Natural killer cell (primary cell): ENCODE measurements at places on chromosomes 3 and 15. TPM values are rescaled to one million over a fixed set of nuclear protein-coding genes. Genes with fewer than 3 reads are reported as not detected.

Gene C15orf62
- 1.4 TPM for total RNA-seq

Gene MAP4
- total RNA-seq: 74.5 TPM

Gene DISP2
- 0.26 TPM for total RNA-seq

Gene MITF
- 1.5 TPM for total RNA-seq

Gene MYZAP
- total RNA-seq: not detected

Gene SLC28A1
- not detected for total RNA-seq

Gene MESP2
- not detected for total RNA-seq

Gene MAN2C1
- 476 TPM for total RNA-seq

Gene GPR149
- total RNA-seq: not detected

Gene MYRIP
- total RNA-seq: not detected

Gene RPP25
- 0.50 TPM for total RNA-seq

DNA sequence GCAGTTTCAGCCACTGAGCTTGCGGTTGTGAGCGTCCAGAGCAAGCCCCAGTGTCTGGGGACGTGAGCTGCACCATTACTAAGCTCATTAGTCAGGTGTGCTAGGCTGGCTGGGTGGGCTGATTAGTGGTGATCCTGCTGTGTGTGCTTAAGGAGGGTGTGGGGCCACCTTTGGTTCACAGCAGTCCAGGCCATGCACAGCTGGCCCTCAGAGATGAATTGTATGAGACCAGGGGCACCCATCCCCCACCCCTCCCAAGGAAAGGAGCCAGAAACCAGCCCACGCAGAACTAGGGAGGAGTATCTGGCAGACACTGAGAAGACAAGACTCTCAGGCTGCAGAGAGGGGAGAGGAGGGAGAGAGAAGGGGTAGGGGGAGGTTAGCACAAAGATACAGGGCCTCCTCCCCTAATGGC is 3.8 kb downstream of the TYRO3 start:
- H3K27me3 ChIP-seq: peaks cover 23% of the 10 kb centered on the region
- peaks cover 17% of the 10 kb centered on the region for H3K4me1 ChIP-seq
- no peak overlapping the region for H3K4me3 ChIP-seq
- DNase-seq: no peak
- H3K27ac ChIP-seq: no peak overlapping the region

DNA sequence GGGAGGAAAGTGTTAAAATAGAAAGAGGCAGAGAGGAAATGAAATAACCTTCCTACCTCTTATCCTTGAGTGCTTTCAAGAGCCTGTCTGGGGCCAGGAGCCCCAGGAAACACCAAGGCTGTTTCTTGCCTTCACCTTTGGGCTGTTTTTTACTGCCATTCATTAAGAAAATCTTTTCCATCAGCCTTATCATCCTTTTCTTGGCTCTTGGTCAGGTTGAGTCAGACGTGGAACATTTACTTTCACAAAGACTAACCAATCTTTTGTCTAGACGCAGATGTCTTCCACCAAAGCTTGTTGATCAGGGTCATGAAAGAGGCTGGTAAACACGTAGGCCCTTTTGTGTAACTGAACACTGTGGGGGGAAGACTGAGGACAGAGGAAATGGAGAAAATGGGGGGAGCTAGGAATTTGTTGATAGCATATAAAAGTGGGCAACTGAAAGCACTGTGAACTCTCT is 151.0 kb upstream of the THBS1 start:
- no peak for DNase-seq
- H3K27ac ChIP-seq: no peak overlapping the region
- H3K36me3 ChIP-seq: no peaks in the 10 kb centered on the region

- H3K4me1 ChIP-seq: no peaks in the 10 kb centered on the region
- H3K27ac ChIP-seq: no peak overlapping the region
- no peak for DNase-seq
- H3K27me3 ChIP-seq: no peaks in the 10 kb centered on the region
Observed at GRCh38 chr15:69843900-69844304, 253.8 kb downstream of the TLE3 start.

DNA sequence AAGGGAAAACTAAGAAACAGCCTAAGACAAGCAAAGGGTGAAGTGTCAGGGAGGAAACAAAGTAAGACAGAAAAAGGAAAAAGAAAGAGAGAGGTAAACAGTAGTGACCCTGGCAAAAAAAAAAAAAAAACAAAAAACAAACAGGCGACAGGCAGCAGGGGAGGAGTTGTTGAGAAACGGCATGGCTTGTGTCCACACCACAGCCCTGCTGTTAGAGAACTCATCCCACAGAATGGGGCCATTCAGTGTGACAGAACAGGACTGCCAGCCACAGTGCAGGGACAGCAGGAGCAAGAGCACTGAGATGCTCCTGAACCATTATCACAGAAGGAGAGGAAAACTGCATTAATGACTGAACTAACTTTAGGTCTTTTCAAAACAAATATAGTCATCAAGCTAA is 29.7 kb downstream of the MECOM start:
- H3K27ac ChIP-seq: no peak overlapping the region
- no peaks in the 10 kb centered on the region for H3K4me1 ChIP-seq
- DNase-seq: no peak
- no peaks in the 10 kb centered on the region for H3K36me3 ChIP-seq
- peaks cover 2% of the 10 kb centered on the region for H3K27me3 ChIP-seq

GRCh38 chr3:196569003-196569516 is 600 bp downstream of the FBXO45 start:
- peaks cover 19% of the 10 kb centered on the region for H3K4me1 ChIP-seq
- peak overlapping the region; percentile 61 for H3K4me3 ChIP-seq
- H3K36me3 ChIP-seq: no peaks in the 10 kb centered on the region
- no peaks in the 10 kb centered on the region for H3K27me3 ChIP-seq

DNA sequence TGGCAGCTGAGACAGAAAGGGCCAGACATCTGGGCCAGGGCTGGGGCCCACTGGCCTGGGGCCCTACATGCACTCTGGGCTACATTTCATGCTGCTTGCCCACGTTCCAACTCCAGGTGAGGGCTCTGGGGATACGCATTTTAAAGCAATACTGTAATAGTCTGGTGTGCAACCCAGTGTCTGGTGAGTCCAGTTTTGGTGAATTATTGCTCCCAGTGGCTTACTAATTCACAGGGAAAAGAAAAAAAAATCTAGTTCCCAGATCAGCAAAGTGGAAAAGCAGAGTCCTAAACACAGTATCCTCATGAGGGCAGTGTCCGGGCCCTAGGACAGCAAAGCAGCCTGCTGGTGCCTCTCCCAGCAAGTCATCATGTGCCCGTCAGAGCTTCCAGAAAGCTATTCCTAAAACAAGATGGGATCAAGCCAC is 82.4 kb downstream of the CCNL1 start:
- H3K4me1 ChIP-seq: peaks cover 10% of the 10 kb centered on the region
- no peak overlapping the region for H3K4me3 ChIP-seq
- H3K27ac ChIP-seq: no peak overlapping the region
- H3K27me3 ChIP-seq: no peaks in the 10 kb centered on the region
- DNase-seq: no peak
- H3K36me3 ChIP-seq: no peaks in the 10 kb centered on the region

- H3K4me3 ChIP-seq: no peak overlapping the region
- H3K36me3 ChIP-seq: no peaks in the 10 kb centered on the region
- no peak for DNase-seq
- no peak overlapping the region for H3K27ac ChIP-seq
Observed at GRCh38 chr15:68512052-68512451, 66.7 kb upstream of the CORO2B start.

- H3K4me1 ChIP-seq: no peaks in the 10 kb centered on the region
- H3K27ac ChIP-seq: no peak overlapping the region
- no peak for DNase-seq
- no peaks in the 10 kb centered on the region for H3K27me3 ChIP-seq
- H3K36me3 ChIP-seq: no peaks in the 10 kb centered on the region
- H3K4me3 ChIP-seq: no peak overlapping the region
Observed at GRCh38 chr3:16067837-16068471, 106.5 kb upstream of the GALNT15 start.

DNA sequence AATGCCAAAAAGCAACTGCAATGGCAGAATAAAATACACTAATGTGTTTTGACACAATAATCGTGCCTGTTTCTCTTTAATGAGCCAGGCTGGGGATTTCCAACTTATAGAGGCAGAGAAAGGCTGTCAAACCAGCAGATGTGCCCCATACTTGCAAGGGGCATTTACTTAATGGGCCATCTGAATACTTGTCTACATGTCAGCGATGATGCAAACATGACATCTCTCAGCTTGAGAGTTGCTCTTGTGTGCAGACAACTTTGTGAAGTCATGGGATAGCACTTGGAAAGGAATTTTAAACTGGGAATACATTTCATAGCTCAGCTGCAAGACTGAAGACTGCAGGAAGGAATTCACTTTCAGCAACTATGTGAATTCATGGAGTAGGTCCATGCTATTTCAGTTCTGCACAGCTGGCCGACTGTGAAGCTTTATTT is 127.4 kb upstream of the ADAMTS9 start:
- no peak overlapping the region for H3K4me3 ChIP-seq
- H3K36me3 ChIP-seq: no peaks in the 10 kb centered on the region
- no peak overlapping the region for H3K27ac ChIP-seq
- no peaks in the 10 kb centered on the region for H3K4me1 ChIP-seq

GRCh38 chr15:82788496-82788895 is 17.4 kb downstream of the FSD2 start:
- DNase-seq: no peak
- no peaks in the 10 kb centered on the region for H3K27me3 ChIP-seq
- H3K4me3 ChIP-seq: no peak overlapping the region
- no peaks in the 10 kb centered on the region for H3K36me3 ChIP-seq
- H3K4me1 ChIP-seq: no peaks in the 10 kb centered on the region

DNA sequence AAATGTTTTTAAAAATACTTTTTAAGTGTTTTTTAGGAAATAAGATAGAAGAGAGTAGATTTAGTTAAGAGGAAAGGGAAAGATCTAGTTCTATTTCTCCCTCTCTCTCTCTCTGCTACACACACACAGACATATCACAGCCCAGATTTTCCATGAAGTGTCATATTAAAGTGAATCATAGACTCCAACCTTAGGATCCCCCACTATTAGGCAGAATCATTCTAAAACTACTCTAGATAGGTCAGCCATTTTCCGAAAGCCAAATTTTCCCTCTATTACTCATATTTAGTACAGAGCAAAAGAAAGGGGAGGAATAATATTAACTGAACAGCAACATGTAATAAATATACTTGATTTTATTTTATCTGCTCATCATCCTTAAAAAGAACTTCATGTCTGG is 45.1 kb upstream of the RSL24D1 start:
- H3K4me1 ChIP-seq: peaks cover 7% of the 10 kb centered on the region
- no peaks in the 10 kb centered on the region for H3K27me3 ChIP-seq
- H3K4me3 ChIP-seq: no peak overlapping the region
- DNase-seq: no peak

DNA sequence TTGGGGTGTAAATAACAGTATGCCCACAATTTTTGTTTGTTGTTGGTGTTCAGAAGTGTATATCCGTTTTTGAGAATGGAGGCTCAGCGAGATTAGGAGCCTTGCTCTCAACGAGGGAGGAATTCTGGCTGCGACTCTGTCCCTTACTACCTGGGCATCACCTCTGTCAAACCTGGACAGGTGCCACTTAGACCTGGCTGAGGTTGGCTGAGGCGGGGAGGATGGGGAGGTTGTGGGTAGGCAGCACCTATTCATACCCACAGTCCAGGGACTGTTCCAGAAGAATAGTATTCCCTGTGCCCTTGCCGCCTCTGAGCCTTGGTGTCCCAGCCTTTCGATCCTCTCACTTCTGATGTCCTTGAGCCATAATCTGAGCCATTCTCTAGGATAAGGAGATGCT is 99.9 kb downstream of the LINGO1 start:
- no peak overlapping the region for H3K4me3 ChIP-seq
- no peaks in the 10 kb centered on the region for H3K27me3 ChIP-seq
- no peaks in the 10 kb centered on the region for H3K36me3 ChIP-seq
- no peak overlapping the region for H3K27ac ChIP-seq

- H3K27ac ChIP-seq: no peak overlapping the region
- no peaks in the 10 kb centered on the region for H3K4me1 ChIP-seq
- DNase-seq: no peak
- H3K36me3 ChIP-seq: no peaks in the 10 kb centered on the region
- H3K27me3 ChIP-seq: no peaks in the 10 kb centered on the region
- H3K4me3 ChIP-seq: no peak overlapping the region
Observed at GRCh38 chr15:34064438-34064837, 25.4 kb upstream of the AVEN start.

- no peak overlapping the region for H3K4me3 ChIP-seq
- no peak overlapping the region for H3K27ac ChIP-seq
- H3K27me3 ChIP-seq: no peaks in the 10 kb centered on the region
- no peaks in the 10 kb centered on the region for H3K4me1 ChIP-seq
- DNase-seq: no peak
Observed at GRCh38 chr3:104646196-104646595, 720.5 kb upstream of the ALCAM start.

DNA sequence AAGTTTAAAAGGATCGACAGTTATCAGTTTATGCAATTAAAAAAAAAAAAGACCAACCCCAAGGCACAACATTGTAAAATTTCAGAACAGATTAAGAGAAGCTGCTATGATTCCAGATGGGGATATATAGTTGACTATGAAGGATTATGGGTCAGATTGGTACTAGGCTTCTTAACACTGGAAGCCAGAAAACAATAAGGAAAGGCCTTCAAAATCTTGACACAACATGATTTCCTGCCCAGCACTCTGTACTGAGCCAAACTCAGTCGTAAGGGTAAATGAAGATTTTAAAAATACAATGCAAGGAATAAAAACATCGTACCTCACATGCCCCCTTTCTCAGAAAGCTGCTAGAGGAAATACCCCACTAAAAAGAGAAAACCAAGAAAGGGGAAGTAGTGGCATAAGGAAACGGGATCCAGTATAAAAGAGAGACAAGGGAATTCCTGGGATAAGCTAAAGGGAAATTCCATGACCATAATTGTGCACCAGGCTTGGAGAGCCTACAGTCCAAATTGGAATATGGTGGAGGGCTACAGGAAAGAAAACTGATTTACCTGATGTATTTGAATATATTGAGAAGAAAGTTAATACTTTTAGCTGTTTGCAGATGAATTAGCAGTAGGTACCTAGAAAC is 27.9 kb downstream of the PIAS1 start:
- no peak for DNase-seq
- H3K27ac ChIP-seq: no peak overlapping the region
- no peaks in the 10 kb centered on the region for H3K27me3 ChIP-seq
- H3K4me1 ChIP-seq: no peaks in the 10 kb centered on the region
- H3K4me3 ChIP-seq: no peak overlapping the region
- H3K36me3 ChIP-seq: peaks cover 9% of the 10 kb centered on the region

DNA sequence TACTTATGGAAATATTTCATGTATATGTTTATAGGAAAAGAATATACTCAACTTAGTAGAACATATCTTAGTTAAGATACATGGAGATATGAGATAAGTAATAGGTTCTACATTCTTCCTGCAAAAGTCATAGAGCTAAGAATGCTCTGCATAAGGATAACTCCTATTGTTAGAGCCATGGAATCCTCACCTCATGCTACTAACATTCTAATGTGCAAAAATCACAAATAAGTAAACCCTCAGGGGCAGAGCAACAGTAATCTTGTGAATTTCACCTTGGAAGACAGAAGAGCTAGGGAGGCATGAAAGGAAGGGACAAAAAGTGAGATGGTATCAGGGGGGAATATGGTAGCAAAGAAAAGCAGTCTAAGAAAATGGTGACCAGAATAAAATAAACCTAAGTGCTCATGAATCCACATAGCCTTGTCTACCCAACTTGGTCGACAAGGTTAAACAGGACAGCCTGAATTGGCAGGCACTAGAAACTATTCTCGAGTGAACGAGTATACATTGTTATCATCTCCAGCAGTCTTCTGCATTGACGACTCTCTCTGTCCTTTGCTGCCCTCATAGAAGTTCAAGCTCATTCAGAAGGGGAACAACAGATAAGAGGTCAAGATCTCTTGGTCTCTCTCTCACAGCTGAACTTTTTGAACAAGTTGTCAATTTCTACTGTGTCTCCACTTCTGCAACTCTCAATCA is 52.8 kb downstream of the XRN1 start:
- peaks cover 71% of the 10 kb centered on the region for H3K36me3 ChIP-seq
- no peak overlapping the region for H3K4me3 ChIP-seq
- no peak overlapping the region for H3K27ac ChIP-seq
